Liver (tissue), 10 donors: ENCODE measurements at places on chromosomes 6 and 20. TPM values are rescaled to one million over a fixed set of nuclear protein-coding genes. Genes with fewer than 3 reads are reported as not detected.

- no peak for DNase-seq
These were observed 21.7 kb downstream of the EDN3 start for GRCh38 chr20:59322081-59322480.

DNA sequence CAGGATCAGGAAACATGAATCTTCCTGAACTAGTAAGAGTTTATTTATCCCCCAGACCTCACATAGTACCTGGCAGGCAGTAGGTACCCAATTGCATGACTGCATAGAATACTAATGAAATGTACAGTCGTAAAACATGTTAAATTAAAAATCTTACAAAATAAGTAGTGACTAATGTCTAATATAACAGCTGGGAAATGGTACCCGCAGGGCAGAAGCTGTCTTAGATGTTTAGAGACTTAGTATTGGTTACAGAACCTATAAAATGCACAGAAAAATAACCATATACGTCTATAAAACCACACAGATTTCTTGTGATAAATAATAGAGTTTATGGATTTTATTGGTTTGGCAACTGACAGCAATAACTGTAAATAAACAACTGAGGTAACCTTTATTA lies 139.1 kb upstream of the GMDS start:
- DNase-seq: no peak

GRCh38 chr6:104787305-104787704 lies 72.4 kb downstream of the HACE1 start:
- DNase-seq: no peak

GRCh38 chr6:98971303-98971702 lies 23.6 kb upstream of the FBXL4 start:
- no peak for DNase-seq

FLRT3 gene
- 5.1 TPM for polyA plus RNA-seq

- DNase-seq: no peak
These were observed 18.0 kb downstream of the TCFL5 start for GRCh38 chr20:62843656-62844055.
